ENCODE measurements at places on chromosomes 3 and 15. TPM values are rescaled to one million over a fixed set of nuclear protein-coding genes. Genes with fewer than 3 reads are reported as not detected.

The FGF7 gene
- not detected for total RNA-seq

The KY gene
- total RNA-seq: not detected

The CHRD gene
- not detected for total RNA-seq

The WNT5A gene
- total RNA-seq: not detected

The UPK1B gene
- total RNA-seq: not detected

The PLAAT1 gene
- total RNA-seq: not detected

The KLHL40 gene
- total RNA-seq: not detected

The SLC9C1 gene
- total RNA-seq: not detected

Data from natural killer cell treated with Interleukin-12 subunit alpha and Interleukin-12 subunit beta and Interleukin-15 and Interleukin-18, amount 100 ng/mL, for 72 hours (primary cell).